ENCODE measurements at places on chromosomes 1 and 21.

DNA sequence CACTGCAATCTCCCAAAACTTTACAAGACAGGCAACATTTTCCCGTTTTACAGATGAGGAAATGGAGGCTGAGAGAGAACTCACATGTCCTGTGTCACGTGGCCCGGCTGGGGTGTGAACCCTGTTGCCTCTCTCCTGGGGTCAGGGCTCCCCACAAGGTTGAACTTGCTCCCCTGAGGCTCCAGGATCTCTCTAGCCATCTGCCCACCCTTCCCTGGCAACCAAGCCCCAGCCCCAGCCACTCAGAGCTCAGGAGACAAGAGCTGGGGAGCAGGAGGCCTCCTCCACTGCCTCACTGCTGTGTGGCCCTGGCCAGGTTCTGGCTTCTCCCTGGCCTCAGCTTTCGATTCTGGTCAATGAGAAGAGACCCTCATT lies 11.8 kb downstream of the LAPTM5 start:
- no peak for DNase-seq

DNA sequence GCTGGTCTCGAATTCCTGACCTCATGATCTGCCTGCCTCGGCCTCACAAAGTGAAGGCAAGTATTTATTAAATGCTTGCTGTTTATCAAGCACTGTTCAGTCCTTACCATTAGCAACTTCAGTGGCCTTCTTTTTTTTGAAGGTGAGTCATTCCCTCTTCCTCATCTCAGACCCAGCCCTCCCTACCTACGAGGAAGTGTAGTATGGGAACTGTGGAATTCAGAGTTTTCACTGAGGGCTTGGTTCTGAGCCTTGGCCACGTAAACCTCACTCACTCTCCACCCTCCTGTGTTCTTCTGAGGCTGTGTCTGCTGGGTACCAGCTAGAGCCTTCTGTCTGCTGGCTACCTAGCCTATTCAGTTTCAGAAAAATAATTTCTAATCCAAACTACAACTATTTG lies 218.3 kb upstream of the SGIP1 start:
- no peak for DNase-seq

GRCh38 chr1:218874313-218874712 lies 299.4 kb upstream of the LYPLAL1 start:
- DNase-seq: peak; percentile 83

DNA sequence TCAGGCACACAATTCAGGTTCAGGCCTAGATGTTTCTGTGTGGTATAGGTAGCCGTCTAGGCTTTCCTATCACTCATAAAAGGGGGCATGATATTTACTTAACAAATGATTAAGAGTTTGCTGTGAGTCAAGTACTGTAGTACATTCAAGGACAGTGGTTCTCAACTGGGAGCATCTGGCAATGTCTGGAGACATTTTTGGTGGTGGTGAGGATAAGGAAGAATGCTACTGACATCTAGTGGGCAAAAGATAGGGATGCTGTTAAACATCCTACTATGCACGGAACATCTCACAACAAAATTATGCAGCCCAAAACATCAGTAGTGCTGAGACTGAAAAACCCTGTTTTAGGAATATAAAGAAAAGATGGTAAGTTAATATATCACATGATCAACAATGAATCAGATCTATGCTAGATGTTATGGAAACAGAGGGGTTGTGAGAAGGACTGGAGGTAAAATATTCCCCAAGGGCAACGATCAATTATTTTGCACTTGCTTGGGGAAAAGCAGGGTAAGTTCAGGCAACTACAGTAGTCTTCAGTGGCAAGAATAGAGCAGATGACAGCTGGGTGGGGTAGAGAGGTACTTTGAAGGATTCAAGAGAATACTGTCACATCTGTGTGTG lies 4.9 kb downstream of the DNTTIP2 start:
- DNase-seq: peak; percentile 26

- DNase-seq: peak; percentile 26
Observed at GRCh38 chr1:85894651-85895050, 186.4 kb upstream of the ZNHIT6 start.

DNA sequence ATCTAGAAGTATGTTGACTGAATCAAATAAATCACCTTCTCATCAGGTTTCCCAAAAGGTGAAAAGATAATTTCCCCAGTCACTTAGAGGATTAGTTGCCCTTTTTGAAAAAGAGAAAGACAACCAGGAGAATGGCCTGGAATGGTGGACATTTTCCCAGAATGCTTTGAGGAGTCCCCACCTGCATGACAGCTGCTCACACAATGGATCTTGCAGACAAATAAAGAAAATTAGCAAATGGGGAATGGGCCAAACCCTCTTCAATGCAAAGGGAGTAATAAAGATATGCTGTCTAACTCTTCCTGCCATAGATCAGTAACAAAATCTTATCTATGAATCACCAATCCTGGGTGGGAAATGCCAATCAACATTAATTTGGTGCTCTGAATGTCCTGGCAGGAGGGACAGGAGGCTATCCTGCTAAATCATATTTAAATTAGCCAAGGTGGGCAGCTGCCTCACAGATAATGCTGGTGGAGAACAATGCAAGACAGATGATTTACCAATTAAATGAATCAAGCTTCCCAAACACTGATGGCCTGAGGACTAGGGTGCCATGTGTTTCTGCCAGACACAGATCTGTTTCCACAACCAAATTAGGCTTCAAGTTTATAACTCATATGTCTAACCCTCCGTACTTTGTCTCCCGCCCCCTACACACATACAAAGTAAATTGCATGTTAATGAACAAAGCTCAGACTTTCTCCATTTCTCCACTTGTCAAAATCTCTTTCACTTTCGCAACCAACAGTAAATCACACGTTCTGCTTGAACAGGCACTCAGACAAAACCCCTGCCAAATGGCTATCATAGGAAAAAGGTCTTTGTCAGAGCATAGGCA lies 488.0 kb upstream of the PLXNA2 start:
- no peak for DNase-seq

DNA sequence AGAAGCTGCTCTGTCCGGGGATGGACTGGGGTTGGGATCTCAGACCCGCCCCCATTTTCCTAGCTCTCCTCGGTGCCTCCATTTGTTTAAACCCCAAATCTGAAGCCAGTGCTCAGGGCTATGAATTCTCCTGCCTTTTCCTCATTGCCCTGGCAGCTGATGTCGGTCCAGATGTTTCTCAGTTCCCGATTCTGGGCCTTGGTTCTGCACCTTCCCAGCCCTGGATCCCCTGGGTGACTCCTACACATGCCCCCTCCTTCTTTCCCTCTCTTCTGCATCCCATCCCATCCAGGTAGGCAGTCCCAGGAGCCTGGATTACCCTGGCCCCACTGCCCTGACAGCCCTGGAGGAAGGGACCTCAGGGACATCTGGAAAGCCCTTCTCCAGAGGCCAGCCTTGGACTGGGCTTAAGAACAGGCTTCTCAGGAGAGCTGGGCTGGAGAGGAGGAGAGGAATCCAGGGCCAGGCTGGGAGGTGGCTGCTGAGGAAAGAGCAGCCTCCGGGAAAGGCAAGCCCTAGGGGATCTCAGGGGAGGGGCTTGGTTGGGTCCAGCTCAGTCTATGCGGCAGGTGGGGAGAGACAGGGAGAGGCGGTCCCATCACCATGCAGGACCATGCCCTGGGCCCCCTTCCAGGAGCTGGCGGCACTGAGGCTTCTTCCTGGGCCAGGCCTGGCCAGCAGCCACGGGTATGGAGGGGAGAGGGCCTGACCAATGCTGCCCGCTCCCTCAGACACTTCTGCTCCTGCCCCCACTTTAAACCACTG lies 6.8 kb upstream of the EPS8L3 start:
- DNase-seq: no peak

- DNase-seq: no peak
Observed at GRCh38 chr1:93504247-93505033, 56.5 kb downstream of the FNBP1L start.

DNA sequence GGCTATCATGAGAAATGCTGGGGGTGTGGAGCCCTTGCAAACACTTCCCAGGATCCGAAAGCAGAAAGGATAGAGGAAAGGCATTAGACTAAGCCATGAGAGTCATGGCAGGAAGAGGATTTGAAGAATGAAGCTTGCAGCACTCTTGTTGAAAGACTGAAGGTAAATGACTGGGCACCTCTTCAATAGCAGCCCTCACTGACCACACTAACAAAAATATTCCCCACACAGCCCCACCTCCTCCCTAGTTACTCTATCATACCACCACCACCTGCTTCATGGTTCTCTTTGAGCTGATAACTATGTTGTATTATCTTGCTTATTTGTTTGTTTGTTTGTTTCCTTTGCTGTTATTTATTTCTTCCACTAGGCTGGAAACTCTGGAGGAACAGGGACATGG lies 13.2 kb upstream of the ATP1A1 start:
- DNase-seq: no peak

DNA sequence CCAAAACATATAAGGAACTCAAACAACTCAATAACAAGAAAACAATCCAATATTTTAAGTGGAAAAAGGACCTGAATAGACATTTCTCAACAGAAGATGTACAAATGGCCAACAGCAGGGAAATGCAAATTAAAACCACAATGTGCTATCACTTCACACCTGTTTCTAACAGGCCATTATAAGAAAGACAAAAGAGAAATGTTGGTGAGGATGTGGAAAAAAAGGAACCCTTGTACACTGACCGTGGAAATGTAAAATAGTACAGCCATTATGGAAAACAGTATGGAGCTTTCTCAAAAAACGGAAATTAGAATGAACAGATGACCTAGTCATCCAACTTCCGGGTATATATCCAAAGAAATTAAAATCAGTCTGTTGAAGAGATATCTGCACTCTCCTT lies 37.8 kb upstream of the CD2 start:
- DNase-seq: no peak

DNA sequence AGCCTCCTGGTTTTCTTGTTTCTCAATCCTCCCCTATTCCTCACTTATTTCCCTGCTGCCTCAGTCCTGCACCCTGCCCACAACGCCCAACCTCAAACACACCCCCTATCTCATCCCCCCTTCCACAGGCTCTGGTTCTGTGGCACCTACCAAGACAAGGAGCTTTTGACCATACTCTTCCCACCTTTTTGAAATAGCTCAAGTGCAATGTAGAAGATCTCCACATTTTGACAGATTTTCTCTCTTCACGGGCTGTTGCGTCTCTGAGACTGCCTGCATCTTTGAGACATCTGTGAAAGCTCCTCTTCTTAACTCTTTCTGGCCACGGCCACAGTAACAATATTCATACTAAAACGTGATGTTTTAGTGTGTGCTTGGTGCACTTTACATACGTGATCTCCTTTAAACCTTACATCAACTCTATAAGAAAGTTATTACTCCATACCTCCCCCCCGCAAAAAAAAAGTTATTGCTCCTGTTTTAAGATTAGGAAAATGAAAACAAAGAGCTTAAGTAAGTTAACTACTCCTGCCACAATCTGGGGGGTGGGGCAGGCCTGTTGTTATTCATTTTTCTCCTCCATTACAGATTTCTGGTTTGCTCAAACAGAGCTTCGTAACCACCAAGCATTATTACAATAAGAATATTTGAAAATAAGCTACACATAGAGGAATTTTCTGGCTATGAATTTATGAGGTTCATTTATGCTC lies 1.8 kb upstream of the SERBP1 start:
- no peak for DNase-seq

DNA sequence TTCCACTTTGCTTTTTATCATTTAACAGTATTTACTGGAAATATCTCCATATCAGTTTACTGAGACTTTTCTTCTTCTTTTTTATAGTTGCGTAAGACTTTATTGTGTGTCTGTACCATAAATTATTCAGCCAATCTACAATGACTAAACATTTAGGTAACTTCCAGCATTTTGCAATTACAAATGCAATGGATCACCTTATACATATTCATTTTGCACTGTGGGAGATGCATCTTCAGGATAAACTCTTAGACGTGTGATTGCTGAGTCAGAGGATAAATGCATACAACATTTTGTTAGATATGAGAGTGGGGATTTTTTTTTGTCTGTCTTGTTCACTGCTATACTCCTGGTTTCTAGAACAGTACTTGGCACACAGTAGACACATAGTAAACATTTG lies 95.7 kb upstream of the GCLM start:
- DNase-seq: no peak

- no peak for DNase-seq
Observed at GRCh38 chr1:6099787-6100765, 54.4 kb downstream of the KCNAB2 start.

DNA sequence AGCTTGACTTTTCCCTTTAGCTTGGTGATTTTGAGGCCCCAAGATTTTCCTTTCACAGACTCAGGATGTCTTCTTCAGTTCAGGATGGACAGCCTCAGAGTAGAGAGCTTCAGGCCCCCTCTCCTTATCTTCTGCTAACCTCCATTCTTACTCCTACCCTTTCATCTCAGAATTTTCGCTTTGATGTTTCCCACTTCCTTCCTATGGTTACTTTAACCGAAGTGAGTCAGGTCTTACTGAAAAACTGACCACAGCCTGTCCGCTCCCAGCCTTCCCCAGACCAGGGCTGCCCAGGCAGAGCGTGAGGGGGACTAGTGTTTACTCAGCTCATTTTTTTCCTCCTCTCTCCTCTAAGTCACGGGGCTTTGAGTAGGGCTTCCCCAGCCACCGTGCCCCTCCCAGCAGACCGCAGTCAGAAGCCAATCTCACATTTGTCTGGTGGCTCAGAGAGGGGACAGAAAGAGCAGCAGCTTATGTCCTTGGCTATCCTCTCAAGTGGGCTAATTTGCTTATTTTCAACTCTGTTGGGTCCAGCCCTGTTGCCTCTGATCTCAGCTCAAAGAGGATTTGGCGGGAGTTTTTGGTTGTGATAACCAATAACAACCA lies 4.2 kb upstream of the IL19 start:
- peak; percentile 13 for DNase-seq

DNA sequence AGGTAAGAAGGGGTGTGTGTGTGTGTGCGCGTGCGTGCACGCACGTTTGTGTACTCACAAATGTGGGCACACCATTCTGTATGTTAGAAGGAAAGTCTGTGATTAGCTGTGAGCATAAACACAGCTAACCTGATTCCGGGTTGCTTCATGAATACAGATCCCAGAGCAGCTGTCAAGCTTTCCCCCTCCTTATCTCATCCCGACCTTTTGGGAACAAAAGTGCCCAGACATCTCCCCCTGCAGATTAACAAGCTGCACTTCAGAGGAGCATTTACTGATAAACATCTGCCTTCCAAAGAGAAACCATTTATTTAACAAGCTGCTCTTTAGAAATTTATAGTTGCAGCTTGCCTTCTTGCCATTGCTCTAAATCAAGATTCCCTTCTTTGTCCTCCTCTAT lies 97.0 kb downstream of the MT1HL1 start:
- no peak for DNase-seq

DNA sequence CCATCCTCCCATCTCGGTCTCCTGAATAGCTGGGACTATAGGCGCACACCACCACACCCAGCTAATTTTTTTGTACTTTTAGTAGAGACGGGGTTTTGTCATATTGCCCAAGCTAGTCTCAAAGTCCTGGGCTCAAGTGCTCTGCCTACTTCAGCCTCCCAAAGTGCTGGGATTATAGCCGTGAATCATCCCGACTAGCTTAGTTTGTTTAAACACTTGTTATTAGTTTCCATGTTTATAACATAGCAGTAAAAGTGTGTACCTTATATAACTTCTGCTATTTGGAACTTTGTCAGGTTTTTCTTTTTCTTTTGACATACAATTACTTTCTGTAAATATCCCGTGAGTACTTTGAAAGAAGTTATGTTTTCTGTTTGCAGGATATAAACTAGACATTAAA lies 60.6 kb upstream of the C1orf21 start:
- no peak for DNase-seq

Measured in kidney capillary endothelial cell (primary cell).